SK-N-SH treated with all-trans-retinoic acid at 6 μM for 48 hours (cell line): ENCODE measurements at places on chromosomes 1 and 21.

DNA sequence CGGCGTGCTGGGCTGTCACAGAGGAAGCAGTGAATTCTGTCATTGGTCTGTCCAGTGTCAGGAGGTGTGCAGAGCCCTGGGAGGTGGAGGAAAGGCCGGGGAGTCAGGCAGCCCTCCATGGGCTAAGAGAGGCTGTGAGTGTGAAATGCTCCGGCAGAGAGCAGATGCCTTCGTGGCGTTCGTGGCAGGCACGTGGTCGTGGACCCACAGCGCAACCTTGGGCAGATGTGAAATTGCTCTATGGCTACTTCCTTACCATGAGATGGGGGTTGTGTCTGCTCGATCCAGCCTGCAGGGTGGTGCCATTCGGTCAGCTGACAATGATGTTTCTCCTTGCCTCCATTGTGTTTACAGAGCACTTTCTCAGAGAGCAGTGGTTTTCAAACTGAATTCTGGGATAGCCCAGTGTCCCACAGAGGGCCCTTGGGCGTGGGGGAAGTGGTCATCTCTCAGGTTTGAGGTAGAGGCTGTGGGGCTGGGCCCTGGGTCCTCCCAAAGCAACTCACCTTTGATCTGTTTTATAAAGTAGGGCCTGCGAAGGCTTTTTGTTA is 27.9 kb downstream of the TNFRSF1B start:
- ATAC-seq = no peak

GRCh38 chr1:168391851-168392681 is 111.4 kb downstream of the TBX19 start:
- ATAC-seq = no peak

DNA sequence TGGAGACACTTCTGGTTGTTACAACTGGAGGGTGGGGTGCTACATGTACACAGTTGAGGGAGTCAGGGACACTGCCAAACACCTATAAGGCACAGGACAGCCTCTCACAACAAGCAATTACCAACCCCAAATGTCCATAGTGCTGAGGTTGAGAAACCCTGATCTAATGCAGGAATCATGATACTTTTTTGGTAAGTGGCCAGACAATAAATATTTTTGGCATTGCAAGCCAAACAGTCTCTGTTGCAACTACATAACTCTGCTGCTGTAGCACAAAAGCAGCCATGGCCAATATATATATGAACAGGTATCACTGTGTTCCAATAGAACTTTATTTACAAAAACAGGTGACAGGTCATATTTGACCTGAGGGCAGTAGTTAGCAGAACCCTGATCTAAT is 177.5 kb downstream of the ASTN1 start:
- no peak for ATAC-seq

- no peak for ATAC-seq
These were observed at the start of gene GBP4 for GRCh38 chr1:89198491-89199072. Gene GBP4, minus strand, starts transcription at chr1:89198942. Its CDS starts 108 bp downstream, at chr1:89198834.

- no peak for ATAC-seq
These were observed 185.0 kb upstream of the PTBP2 start for GRCh38 chr1:96536581-96536980.

DNA sequence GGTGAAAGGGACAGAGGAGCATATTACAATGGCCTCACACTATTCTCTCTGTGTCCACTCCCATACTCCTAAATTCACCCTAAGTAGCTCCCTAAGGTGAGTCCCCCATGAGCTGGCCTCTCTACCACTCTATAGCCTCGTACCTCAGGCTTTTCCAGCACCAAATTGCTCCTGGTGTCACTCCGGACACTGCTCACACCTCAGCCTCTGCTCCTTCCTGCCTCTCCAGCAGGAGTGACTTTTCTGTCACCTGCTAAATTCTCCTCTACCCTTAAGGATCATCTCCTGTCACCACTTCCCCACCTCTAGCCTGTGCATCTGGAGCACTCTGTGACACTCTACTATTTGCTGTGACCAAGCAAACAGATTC is 65.8 kb upstream of the CAMK1G start:
- no peak for ATAC-seq

DNA sequence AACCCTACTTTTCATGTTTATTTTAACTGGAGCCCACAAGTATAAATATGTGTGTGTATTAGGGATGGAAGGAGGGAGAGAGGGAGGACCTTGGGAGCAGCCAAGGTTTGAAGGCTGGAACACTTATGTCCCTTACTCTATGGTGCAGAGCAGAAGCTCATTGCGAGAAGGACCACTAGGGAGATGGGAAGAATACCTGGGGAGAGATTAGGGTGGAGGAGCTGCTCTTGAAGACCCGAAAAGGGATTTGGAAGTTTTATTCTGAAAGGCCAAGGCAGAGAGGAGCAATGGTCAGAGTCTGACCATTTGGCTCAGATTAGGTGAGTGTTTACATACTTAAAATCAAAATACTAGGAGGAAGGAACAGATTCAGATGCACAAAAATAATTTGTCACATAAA is 8.1 kb downstream of the CD2 start:
- ATAC-seq = no peak

GRCh38 chr1:5501206-5501930 is 490.9 kb downstream of the NPHP4 start:
- no peak for ATAC-seq

GRCh38 chr1:88068407-88068960 is 615.6 kb upstream of the PKN2 start:
- ATAC-seq = no peak

- peak; percentile 42; the same call in 2 of the 3 replicates for ATAC-seq
These were observed 57.7 kb downstream of the HNRNPR start for GRCh38 chr1:23286401-23286800.

DNA sequence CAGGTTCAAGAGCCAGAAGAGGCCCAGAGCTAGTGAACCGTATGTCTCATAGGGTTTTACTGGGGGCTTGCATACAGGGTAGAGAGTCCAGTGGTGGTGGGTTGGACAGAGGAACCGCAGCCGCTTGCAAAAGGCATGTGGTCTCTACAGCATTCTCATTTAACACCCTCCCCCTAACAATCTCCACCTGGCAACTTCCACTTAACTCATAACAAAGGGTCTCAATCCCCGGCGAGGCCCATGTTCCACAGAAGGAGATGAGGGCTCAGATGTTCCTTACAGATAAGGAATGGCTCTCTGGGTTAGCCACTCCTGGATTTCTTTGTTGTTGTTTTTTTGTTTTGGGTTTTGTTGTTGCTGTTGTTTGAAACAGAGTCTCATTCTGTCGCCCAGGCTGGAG is 106.1 kb downstream of the APP start:
- no peak for ATAC-seq

- ATAC-seq = no peak
These were observed 24.1 kb downstream of the COL16A1 start for GRCh38 chr1:31679676-31680230.

- ATAC-seq = no peak
These were observed 2.0 kb downstream of the INPP5B start for GRCh38 chr1:37944816-37945215.

DNA sequence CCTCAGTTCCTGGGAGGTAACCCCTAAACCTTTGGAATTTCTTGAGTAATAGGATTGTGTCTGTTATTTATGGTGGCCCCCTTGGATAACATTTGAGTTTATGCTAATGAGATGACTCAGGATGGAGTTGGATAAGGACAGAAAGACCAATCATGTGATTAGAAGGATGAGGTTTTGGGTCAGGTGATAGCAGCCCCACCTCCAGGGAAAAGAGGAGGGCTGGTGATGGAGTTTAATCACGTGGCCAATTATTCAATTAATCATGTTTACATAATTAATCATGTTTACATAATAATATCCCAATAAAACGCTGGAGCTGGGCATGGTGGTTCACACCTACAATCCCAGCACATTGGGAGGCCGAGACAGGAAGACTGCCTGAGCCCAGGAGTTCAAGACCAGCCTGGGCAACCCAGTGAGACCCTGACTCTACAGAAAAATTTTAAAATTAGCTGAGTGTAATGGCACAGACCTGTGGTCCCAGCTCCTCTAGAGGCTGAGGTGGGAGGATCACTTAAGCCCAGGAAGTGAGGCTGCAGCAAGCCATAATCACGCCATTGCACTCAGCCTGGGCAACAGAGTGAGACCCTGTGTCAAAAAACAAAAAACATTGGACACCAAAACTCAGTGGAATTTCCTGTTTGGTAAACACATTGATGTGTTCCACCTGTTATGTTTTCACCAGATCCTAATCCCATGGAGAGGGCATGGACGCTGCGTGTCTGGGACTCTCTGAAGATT is 73.3 kb downstream of the NUP210L start:
- ATAC-seq = no peak

DNA sequence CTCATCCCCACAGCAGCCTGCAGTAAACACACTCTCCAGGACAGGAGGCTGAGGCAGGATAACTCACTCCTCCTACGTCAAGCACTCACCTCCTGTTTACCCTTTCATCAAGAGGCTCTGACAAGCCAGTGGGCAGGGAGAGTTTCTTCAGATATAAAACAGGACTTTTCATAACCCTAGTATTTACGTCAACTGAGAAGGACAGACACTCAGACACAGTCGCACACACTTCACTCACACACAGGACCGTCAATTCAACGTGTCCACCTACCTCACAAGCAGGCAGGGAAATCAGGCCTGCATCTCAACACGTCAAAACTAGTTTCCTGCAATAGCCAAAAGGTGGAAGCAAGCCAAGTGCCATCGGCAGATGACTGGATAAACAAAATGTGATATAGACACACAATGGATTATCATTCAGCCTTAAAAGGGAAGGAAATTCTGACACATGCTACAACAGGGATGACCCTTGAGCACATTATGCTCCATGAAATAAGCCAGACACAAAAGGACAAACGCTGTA is 48.6 kb downstream of the ITPKB start:
- ATAC-seq = peak; percentile 69

- ATAC-seq = no peak
These were observed 25.5 kb downstream of the MAN1C1 start for GRCh38 chr1:25641931-25642573.

DNA sequence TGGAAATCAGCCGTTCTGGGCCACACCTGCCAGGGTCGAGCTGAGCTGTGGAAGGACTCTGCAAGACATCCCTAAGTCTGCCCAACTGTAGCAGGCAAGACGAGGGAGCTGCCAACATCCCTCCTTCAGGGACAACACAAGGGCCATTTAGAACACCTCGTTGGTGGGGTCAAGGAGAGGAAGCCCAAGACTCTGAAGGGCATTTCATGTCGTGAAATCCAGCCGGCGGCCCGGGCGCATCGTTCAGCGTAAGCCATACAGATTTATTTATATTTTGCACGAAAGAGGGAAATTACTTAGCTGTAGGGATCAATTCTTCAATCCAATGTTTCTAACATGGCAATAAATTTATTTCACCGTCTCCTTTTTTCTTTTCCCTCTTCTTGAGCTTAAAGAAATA is 101.7 kb upstream of the ZC3H12A start:
- no peak for ATAC-seq

DNA sequence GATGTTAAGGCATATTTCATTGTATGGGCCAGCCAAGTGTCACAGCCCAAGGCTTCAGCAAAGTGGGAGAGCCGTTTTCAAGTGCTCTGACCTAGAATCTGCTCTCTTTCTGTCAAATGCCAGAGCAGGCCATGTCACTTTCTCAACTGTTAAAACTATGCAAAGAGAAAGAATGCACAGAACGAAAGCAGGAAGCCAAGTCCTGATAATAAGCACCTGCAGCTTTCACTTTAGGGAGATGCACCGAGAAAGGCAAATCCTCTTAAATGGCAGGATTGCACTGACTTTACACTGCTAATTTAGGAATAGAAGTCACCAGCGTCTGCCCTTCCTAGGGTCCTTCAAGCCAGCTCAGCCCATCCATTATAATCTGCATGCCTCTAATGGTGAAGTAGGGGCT is 49.2 kb upstream of the NTPCR start:
- no peak for ATAC-seq

- peak; percentile 82 for ATAC-seq
These were observed 650 bp downstream of the PCNX2 start for GRCh38 chr1:233294913-233295236.

DNA sequence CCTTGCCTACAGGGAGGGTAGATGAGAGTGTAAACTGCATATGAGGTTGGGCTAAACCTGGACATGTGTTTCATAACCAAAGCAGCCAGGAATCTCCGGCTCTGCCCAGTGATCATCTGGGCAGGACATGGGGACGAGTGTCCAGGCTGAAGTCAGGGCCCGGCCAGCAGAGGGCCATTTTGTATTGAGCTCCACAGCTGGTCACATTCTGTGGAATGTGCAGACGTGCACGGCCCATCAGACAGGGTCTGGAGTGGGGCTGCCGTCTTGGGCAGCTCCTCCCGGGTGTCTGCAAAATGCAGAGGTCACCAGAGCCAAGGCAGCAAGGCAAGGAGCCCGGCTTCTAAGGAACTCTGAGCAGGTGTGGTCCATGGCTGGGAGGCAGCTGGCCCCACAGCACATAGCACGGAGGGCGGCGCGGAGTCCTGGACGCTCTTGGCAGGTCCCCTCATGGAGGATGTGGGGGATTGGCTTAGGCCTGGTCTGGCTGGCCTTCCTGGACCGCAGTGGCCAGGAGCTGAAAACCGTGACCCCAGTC is 6.2 kb downstream of the LRRC3 start:
- ATAC-seq = 0 out of 3 replicates have a peak, but pooled peaks have one; percentile 19
